Natural killer cell (primary cell): ENCODE measurements at places on chromosomes 1 and 21. TPM values are rescaled to one million over a fixed set of nuclear protein-coding genes. Genes with fewer than 3 reads are reported as not detected.

GRCh38 chr1:190452272-190452848 lies 25.3 kb downstream of the BRINP3 start:
- no peak for DNase-seq

DNA sequence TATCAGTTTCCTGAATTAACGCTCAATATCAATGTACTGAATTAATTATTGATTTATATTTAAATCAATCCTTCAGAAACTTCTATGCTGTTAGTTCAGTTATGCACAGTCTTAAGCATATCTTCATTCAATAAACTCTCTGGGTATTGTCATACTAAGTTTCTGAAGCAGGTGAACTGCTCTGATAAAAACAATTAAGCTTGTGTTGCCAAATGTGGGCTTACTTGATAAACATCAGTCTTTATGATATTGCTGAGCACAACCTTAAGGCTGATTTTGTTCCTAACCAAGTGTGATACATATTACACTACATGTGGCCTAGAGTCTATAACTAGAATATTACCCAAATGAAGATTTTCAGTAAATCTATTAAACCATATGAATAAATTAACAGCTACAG lies 67.6 kb downstream of the DPYD start:
- DNase-seq: no peak

- no peak for DNase-seq
Measured at GRCh38 chr1:220511785-220512184, 16.2 kb upstream of the MARK1 start.

DNA sequence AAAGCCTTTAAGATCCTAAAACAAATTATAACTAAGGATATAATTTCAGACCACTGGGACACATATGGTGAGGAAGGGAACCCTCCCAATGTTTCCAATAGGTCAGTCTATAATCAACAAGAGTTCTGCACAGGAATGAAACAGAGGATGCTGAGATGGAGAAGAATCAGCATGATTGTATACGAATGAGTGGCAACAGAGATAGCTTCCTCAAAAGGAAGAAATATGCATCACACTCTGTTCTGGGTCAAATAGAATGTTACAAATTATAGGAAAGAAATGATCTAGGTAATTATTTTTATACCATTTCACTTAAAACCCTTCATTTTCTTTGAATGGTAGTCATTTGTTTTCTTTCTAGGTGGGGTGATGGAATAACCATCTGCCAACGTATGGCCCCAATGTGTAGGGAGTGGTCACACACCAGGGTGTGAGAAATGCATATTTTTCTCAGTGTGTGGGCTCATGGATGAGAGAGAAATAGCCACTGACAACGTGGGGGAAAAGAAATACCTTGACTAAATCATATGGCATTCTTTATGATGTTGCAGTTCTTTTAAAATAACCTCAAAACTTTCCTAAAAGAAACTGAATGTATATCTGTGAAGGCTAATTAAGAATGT lies 104.6 kb upstream of the IVNS1ABP start:
- no peak for DNase-seq

- DNase-seq: no peak
Measured at GRCh38 chr1:28510273-28510969, 4.6 kb downstream of the RCC1 start.

Gene DUSP10
- 231 TPM for total RNA-seq

Gene TEDDM1
- not detected for total RNA-seq

Gene AMY2A
- total RNA-seq: not detected
